NCI-H2171 (cell line): ENCODE measurements at places on chromosomes 16 and 17.
A peak's percentile ranks its signal among the peaks of the same experiment; 100 is the strongest.

- DNase-seq: no peak
Observed at GRCh38 chr16:85931596-85932402, 32.8 kb downstream of the IRF8 start.

DNA sequence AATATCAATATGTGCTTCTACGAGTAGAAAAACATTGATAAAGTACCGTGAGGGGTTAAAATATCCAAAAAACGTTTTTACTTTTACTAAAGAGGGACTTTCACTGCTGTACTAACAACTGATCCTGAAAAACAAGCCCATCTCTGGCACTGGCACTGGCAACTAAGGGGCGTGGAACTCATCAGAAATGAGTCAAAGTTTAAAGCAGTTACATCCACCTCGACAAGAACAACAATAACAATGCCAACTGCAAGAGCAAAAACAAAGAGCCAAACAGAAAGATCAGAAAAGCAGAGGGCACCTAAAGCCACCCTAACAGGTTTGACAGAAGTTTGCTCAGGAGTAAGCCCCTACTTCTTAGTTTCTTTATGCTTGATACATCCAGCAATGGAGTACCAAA lies 13.1 kb downstream of the MBTPS1 start:
- DNase-seq: no peak

GRCh38 chr16:22126037-22126558 lies 33.8 kb downstream of the VWA3A start:
- no peak for DNase-seq

GRCh38 chr17:57603978-57604377 lies 141.1 kb downstream of the CCDC182 start:
- peak; percentile 25 for DNase-seq

GRCh38 chr17:51188271-51188833 lies 22.1 kb downstream of the NME2 start:
- no peak for DNase-seq

DNA sequence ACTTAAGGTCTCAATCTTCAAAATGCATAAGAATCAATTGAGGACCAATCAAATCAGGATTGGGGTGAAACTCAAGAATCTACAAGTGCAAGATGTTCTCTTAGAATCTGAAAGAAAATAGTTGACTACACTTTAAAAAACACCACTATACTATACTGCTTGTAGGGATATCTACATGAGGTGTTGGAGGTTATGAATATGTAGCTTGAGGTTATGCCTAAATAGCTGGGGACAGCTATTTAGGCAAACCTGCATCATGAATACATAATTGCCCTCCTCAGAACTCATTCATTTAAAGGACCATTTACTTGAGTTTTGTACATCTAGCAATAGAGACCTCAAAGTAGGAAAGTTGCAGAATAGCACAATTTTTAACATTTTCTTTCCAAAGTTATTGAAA lies 40.1 kb downstream of the KCNJ16 start:
- no peak for DNase-seq

DNA sequence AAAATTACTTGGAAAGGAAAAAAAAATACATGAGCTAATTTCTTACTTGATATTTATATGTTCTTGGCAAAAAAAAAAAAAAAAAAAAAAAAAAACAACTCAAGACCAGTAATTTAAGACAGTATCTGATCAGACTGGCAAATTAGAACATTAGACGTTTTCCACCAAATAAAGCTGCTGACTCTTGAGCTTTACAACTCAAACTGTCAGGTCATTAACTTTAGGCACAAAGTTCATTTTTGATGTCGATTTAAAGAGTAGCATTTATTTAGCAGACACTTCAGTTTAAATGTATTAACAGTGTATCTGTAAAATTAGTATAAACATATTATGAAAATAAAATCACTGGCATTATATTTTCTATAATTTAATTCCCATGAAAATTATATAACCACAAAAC lies 66.7 kb downstream of the NCOR1 start:
- DNase-seq: no peak

DNA sequence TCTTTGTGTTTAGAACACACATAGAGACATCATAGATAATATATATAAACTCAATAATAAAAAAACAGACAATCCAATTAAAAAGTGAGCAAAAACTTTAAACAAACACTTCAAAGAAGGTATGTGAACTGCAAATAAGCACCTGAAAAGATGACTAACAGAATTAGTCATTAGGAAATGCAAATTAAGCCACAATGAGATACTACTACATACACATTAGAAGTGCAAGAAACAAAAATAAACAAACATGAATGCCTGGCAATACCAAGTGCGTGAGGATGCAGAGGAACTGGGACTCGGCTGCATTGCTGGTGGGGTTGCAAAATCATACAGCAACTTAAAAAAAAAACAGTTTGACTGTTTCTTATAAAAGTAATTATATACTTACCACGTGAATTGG lies 799.0 kb downstream of the KCNJ2 start:
- no peak for DNase-seq

GRCh38 chr17:40910441-40910841 lies 25.4 kb upstream of the KRT20 start:
- no peak for DNase-seq

DNA sequence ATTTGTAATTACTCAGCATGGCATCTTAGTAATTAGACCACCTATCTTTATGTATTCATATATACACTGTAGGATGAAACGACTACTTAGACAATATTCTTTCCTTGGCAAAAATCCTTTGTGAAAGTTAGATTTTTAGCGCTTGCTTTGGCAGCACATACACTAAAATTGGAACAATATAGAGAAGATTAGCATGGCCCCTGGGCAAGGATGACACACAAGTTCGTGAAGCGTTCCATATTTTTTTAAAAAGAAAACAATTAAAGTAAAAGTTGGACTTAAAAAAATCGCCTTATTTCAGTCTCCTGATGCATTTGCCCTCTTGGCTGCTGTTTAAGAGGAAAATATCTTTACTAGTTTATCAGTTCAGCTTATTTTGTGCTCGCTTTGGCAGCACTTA lies 10.5 kb downstream of the IGSF6 start:
- no peak for DNase-seq

DNA sequence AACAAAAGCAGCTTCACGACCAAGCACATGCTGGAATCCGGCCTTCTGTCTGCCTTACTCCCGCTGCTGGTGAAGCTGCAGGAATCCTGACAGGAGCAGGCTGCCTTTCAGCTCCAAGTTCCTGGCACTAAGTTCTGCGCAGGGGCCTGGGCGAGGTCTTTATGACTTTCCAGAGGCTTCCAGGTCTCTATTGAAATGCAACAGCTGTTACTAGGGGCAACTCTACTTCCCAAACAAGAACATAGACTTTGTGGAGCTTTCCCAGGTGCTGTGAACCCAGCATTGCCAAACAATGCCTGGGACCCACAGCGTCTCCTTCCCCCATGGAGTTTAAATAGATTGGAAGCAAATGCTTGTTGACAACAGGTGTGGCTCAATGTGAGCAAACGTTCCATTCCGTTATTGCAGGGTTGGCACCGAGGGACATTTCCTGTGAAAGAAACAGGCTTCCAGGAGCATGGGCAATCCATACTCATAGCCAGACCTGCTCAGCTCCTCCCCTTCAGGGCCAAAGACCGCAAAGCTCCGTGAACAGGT lies 156.0 kb downstream of the CDH13 start:
- DNase-seq: no peak

DNA sequence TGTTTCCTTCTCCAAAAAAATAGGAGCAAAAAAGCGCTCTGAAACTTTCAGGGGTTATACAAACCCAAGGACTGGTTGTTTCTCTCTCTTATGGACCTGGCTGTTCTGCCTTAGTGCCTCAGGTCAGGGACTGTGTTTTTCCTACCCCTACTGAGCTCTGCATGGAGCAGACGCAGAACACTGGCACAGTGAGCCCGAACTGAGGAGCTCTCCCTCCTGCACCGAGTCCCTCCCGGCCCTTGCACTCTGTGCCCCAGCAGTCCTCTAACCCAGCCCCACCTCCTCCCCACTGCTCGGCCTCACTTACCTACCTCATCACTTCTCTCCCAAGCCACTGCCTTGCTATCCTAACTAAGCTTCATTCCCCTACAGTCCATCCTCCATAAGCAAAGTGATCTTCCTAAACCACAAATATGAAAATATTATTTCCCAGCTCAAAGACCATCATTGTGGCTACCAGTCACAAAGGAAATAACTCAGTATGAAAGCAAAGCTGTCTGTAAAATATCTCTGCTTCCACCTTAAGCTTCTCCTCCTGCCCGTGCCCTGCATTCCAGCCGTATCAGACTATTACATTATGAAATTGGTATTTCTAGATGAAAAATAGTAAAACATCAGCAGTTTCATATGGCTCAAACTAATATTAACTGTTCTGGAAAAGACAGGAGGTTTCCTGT lies 13.6 kb downstream of the MEIOB start:
- DNase-seq: no peak

DNA sequence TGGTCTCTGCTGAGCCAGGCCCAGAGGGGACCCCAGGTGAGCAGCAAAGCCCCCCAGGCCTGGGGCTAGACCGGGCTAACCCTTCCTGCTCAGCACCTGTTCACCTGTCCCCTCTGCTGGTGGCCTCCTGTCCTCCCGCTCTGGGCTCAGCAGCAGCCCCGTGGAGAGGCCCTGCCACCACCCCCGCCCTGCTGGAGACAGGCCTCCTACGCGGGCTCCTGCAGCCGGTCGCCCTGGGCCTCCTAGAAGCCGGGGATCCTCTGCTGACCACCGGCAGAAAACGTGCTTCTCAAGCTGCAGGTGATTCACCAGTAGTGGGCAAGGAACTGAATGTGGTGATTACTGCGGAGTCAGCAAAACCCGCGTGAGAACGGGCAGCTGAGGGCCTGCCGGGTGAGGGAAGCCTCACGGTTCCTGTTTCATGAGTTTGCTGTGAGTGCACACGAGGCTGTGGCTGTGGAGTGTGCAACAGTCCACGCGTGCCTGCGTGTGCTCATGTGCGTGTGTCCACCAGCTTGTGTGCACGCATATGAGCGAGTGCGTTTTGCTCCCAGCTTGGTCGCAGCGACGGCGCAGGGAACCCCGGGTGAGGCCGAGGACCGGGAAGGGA lies 792 bp downstream of the SECTM1 start:
- no peak for DNase-seq

- no peak for DNase-seq
Observed at GRCh38 chr16:51665436-51665998, 514.4 kb upstream of the SALL1 start.

- no peak for DNase-seq
Observed at GRCh38 chr16:86580791-86581170, 2.4 kb downstream of the FOXL1 start.

- no peak for DNase-seq
Observed at GRCh38 chr17:62663304-62663703, 35.8 kb downstream of the MRC2 start.

DNA sequence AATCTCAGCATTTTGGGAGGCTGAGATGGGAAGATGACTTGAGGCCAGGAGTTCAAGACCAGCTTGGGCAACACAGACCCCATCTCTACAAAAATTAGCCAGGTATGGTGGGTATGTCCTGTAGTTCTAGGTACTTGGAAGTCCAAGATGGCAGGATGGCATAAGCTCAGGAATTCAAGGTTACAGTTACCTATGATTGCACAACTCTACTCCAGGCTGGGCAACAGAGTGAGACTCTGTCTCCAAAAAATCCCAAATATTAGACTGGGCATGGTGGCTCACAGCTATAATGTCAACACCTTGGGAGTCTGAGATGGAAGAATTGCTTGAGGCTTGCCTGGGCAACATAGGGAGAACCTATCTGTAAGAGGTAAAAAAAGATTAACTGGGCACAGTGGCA lies 63.4 kb downstream of the CRLF3 start:
- no peak for DNase-seq

GRCh38 chr17:77454242-77455095 lies 313.7 kb downstream of the SEC14L1 start:
- peak; percentile 70 for DNase-seq

DNA sequence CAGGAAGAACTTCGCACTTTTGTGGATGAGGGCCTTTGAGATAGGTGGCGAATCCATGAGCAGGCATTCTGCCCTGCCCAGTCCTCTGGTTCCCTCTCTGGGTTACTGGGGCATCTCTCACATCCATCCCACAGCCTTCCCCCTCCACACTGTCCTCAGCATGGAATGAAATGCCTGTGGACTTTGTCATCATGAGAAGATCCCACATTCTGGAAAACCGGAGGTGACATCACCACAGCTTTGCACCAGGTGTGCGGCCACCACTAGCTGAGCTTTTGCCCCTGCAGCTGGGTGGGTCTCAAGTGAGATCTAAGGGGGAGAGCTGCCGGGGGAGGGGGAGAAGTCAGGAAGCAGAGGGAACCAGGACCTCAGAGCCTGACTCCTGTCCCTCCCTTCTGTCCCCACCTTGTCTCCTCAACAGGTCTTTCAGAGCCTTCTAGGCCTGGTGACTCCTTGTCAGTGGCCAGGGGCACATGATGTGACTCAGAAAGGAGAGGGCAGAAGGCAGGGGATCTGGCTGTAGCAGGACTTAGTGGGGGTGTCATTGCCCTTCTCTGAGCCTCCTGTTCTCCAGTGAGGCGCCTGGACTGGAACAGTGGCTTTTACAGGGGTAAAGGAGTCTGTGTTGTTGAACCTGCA lies 40.0 kb upstream of the DLX4 start:
- no peak for DNase-seq

GRCh38 chr17:34556931-34557330 lies 22.5 kb upstream of the TMEM132E start:
- peak; percentile 14 for DNase-seq

GRCh38 chr16:74291577-74292208 lies 4.9 kb upstream of the PSMD7 start:
- no peak for DNase-seq

GRCh38 chr16:24626256-24626655 lies 86.9 kb downstream of the RBBP6 start:
- DNase-seq: no peak

DNA sequence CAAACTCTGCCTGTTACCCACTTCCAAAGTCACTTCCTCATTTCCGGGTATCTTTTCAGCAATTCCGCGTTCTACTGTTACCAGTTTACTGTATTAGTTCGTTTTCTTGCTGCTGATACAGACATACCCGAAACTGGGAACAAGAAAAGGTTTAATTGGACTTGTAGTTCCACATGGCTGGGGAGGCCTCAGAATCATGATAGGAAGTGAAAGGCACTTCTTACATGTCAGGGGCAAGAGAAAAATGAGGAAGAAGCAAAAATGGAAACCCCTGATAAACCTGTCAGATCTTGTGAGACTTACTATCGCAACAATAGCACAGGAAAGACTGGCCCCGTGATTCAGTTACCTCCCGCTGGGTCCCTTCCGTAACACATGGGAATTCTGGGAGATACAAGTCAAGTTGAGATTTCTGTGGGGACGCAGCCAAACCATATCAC lies 30.9 kb downstream of the PAFAH1B1 start:
- no peak for DNase-seq

DNA sequence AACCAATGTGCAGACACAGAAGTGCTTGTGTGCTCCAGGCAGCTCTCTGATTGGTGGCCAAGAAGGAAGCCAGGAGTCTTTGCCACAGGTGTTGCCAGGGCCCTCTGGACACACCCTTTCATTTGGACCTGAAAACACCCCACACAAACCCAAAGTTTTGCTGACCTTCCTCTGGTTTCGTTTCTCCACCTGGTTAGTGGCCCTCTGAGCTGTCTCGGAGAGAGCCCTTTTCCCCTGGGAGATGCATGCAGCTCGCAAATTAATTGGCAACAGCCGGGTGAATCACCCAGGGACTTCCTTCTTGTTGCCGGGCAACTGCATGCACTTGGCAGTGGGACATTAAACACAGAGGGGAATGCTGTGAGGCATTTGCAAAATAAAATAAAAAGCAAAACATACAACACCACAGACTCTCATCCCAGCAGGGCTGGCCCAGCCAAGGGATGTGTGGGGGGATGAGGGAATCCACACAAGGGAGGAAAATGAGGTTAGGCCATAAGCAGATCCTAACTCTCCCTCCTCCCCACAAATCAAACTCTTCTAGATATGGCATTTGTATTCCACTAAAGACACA lies 286.6 kb downstream of the SOX9 start:
- DNase-seq: peak; percentile 91

GRCh38 chr16:77987810-77988209 lies 34.5 kb upstream of the CLEC3A start:
- no peak for DNase-seq
